Karpas-422 (cell line): ENCODE measurements at places on chromosomes 7 and 10.

DNA sequence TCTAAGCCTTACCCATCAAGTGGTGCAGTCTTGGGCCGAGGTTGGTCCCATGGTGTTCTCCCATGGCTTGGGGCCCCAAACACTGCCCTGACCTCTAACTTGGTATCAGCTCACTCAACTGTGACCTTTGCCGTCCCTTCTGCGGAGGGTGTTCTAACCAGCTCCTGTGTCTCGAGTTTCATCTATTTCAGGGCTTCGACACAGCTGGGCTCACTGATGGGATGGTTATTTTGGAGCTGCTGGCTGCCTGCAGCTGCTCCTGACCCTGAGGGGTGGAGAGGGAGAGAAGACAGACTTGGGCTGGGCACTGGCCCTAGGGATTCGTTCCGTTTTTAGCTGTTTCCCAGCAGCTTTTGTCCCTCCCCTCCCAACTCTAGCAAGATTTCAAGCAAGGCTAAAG lies 86.9 kb downstream of the NEURL1 start:
- no peak for DNase-seq

DNA sequence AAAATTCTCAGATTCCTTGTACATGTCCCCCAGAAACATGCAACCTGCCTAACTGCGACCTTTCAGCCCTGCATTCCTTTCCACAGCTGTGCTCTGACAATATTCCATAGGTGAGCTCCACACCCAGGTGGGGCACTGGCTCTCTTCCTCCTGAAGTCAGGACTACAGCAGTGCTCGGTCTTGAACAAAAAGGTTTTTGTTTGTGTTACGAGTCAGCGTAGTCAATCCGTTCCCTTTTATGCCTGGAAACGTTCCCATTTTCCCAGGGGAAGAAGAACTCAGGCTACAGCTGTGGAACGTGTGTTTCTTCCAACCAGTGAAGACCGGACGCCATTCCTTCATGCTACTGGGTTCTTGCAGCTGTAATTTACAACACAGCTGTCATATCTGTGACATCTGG lies 52.4 kb upstream of the PFKP start:
- DNase-seq, result no peak

DNA sequence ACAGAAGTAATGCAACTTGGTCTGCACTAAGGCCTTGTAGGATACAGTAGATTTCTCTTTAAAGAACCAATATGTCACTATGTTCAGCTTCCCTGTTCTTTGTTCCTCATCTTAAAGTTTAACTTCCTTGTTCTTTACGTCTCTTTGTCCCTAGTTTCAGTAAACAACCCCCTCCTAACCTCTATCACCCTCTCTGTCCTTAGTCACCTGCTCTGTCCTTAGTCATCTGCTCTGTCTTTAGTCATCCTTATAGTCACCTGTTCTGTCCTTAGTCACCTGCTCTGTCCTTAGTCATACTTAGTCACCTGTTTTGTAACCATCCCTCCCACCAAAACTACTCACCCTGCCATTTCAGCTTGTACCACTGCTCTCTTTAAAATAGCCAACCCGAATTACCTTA lies 144.6 kb upstream of the TMEM106B start:
- DNase-seq, result no peak

DNA sequence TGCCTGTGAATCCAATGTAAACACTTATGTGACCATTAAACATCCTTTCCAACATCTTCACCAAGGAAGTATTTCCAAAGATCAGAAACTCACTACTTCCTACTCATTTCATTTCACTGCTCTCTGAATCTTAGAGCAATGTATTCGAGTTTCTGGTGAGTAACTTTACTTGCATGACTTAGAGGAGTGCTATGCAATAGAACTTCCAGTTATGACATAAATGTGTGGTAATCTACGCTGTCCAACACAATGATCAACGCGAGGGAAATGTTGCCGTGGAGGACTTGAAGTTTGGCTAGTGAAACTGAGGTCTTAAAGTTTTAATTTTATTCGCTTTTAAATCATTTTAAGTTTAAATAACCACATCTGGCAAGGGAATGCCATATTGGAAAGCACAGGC lies 1326.3 kb downstream of the XPNPEP1 start:
- no peak for DNase-seq
